ENCODE measurements at places on chromosomes 3 and 15. TPM values are rescaled to one million over a fixed set of nuclear protein-coding genes. Genes with fewer than 3 reads are reported as not detected.
A peak's percentile ranks its signal among the peaks of the same experiment; 100 is the strongest.

Gene CHST13
- 4.2 TPM for total RNA-seq

Gene DLL4
- total RNA-seq: 20.9 TPM

Gene UBE2E2
- total RNA-seq: 31.2 TPM

DNA sequence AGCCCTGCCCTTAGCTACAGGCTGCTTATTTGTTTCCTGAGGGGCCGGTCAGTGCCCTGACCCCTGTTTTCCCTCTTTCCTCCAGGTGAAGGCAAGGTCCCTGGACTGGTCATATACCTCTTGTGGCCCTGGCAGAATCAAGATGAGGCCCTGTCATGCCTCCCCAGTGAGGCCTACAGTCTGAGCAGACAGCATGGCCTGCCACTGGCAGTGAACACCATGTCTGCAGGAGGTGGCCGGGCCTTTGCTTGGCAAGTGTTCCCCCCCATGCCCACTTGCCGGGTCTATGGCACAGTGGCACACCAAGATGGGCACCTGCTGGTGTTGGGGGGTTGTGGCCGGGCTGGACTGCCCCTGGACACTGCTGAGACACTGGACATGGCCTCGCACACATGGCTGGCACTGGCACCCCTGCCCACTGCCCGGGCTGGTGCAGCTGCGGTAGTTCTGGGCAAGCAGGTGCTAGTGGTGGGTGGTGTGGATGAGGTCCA is 1.2 kb downstream of the KLHDC8B start:
- H3K4me1 ChIP-seq: peaks cover 39% of the 10 kb centered on the region
- H3K4me3 ChIP-seq: peak overlapping the region; percentile 96
- H3K27ac ChIP-seq: peak overlapping the region; percentile 90
- H3K36me3 ChIP-seq: no peaks in the 10 kb centered on the region

GRCh38 chr3:86990012-86990733 is 776 bp downstream of the VGLL3 start:
- no peak for DNase-seq
- peaks cover 6% of the 10 kb centered on the region for H3K4me1 ChIP-seq
- peak overlapping the region; percentile 70 for H3K4me3 ChIP-seq
- no peaks in the 10 kb centered on the region for H3K27me3 ChIP-seq

DNA sequence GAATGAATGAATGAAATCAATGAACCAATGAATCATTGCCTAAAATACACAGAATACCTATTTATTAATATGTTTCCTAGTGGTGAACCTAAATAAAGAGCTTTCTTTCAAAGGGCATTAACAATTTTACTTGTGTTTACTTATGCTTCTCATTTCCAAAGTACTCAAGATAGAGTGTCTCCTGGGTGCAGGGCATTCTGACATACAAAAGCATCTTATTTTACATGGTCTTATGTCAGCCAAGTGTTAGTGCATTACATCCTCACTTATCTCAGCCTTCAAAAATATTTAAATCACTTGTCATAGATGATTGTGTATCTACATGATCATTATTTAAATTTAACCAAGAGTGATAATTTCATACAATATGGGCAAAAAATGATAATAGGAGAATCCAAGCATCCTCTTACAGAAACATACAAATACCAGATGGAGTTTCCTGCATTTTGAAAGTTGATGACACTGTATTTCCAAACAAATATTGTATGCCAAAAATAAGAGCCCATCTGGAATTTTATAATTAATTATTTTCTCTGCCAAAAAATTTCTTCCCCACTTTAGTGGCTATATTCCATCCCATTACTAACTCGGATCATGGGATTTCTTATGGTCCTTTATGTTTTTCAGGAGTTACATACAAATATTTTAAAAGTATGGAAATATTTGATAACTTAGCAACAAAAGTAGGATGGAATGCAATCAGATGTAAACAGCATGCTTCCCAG is 279.0 kb downstream of the RBMS3 start:
- no peaks in the 10 kb centered on the region for H3K4me1 ChIP-seq
- no peaks in the 10 kb centered on the region for H3K36me3 ChIP-seq
- no peak for DNase-seq
- no peaks in the 10 kb centered on the region for H3K27me3 ChIP-seq

DNA sequence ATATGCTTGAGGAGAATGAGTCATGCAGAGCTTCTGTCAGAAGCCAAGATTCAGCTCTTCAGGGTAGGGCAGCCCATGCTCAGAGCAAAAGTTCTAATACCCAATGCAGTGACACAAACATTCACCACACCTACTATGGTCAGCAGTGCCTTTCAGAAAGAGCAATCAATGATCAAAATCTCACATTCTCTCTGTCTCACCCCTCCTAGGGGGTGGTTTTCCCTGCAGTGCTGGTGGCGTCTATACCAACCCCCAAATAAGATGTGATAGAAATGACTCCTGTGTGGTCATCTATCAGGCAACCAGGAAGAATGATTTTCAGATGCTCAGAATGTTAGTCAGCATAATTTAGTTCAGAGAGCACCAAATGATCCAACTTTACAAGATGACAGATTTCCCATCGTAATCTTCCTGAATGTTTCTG is 385.3 kb downstream of the NTRK3 start:
- DNase-seq: no peak
- no peaks in the 10 kb centered on the region for H3K36me3 ChIP-seq
- no peaks in the 10 kb centered on the region for H3K4me1 ChIP-seq
- H3K27ac ChIP-seq: no peak overlapping the region
- no peak overlapping the region for H3K4me3 ChIP-seq

GRCh38 chr3:162764808-162765071 is 1268.1 kb downstream of the OTOL1 start:
- H3K36me3 ChIP-seq: no peaks in the 10 kb centered on the region
- no peaks in the 10 kb centered on the region for H3K27me3 ChIP-seq
- H3K4me1 ChIP-seq: no peaks in the 10 kb centered on the region
- DNase-seq: no peak

All from vagina (tissue), 2 donors.